ENCODE measurements at places on chromosomes 3 and 15. TPM values are rescaled to one million over a fixed set of nuclear protein-coding genes. Genes with fewer than 3 reads are reported as not detected.

RHCG gene
- not detected for total RNA-seq

SLC2A2 gene
- not detected for total RNA-seq

GANC gene
- 28.3 TPM for total RNA-seq

LRRIQ4 gene
- total RNA-seq, result not detected

ARID3B gene
- 28.3 TPM for total RNA-seq

ACKR4 gene
- not detected for total RNA-seq

WDR82 gene
- 140 TPM for total RNA-seq

NANOGP8 gene
- not detected for total RNA-seq

SERPINI1 gene
- total RNA-seq, result 3.1 TPM

SPG11 gene
- total RNA-seq, result 69.2 TPM

MESP2 gene
- total RNA-seq, result not detected

CHRD gene
- not detected for total RNA-seq

TMEM108 gene
- total RNA-seq, result not detected

ACAN gene
- total RNA-seq, result not detected

MANF gene
- 131 TPM for total RNA-seq

ATP2B2 gene
- not detected for total RNA-seq

ZNF35 gene
- 2.2 TPM for total RNA-seq

FBXO40 gene
- total RNA-seq, result not detected

CPN2 gene
- not detected for total RNA-seq

CLDN11 gene
- total RNA-seq, result not detected

FANCD2OS gene
- not detected for total RNA-seq

ZKSCAN7 gene
- total RNA-seq, result 0.56 TPM

PLS1 gene
- 2.1 TPM for total RNA-seq

ITGA11 gene
- total RNA-seq, result 1.1 TPM

HIGD2B gene
- total RNA-seq, result not detected

SLC12A8 gene
- total RNA-seq, result 0.10 TPM

P2RY1 gene
- total RNA-seq, result 0.19 TPM

LXN gene
- total RNA-seq, result 9.3 TPM

FBXL22 gene
- total RNA-seq, result 0.79 TPM

XXYLT1 gene
- total RNA-seq, result 7.7 TPM

IL5RA gene
- total RNA-seq, result not detected

CCR2 gene
- 29.1 TPM for total RNA-seq

PAQR5 gene
- not detected for total RNA-seq

IFRD2 gene
- total RNA-seq, result 59.4 TPM

C15orf39 gene
- total RNA-seq, result 47.0 TPM
